Left renal cortex interstitium (tissue), 4 donors: ENCODE measurements at places on chromosomes 12 and 14. TPM values are rescaled to one million over a fixed set of nuclear protein-coding genes. Genes with fewer than 3 reads are reported as not detected.

- DNase-seq: no peak
Measured at GRCh38 chr14:91647856-91648255, 84.0 kb downstream of the CATSPERB start.

Gene KRT3
- polyA plus RNA-seq: not detected

DNA sequence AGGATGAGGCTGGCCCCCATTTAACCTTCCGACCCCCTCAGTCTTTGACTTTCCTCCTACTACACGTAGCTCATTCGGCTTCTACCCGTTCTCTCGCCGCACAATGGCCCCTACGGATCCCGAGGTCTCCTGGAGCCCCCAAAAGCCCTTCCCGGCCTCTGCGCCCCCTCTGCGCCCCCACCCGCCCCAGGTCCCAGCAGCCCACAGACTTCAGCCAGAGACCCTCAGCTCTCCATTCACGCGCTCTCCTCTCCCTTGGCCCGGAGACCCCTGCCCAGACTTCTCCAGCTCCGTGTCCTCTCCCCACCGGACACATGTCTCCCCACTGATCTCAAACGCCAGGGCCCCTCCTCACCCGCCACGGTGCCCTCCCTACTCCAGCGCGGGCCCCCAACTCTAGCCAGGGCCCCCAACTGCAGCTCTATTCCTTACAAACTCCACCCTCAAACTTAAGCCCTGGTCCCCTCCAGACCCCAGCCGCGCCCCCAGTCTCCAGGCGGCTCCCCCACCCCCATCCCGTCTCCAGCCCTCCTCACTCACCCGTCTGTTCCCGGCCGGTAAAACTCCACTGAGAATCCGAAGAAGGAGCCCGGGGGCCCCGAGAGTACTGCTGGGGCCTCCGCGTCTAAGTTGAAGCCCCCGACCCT lies 502 bp downstream of the ITGA5 start:
- DNase-seq: no peak

Gene ADAMTS20
- polyA plus RNA-seq: 0.64 TPM

DNA sequence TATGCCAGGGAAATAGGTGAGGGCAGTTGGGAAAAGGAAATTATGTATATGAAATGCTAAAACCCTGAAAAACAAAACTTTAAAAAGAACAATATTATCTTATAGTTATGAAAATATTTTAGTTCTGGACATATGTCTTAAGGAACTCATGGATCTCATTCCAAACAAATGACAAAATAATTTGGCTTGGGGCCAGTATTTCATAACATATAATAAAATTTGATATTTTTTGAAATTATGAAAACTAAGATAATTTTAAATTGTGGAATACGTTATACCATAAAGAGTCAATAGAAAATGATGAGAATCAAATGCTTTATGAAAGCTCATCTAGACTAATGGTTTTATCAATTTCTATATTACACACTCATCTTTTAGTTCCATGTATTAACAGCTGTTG lies 173.8 kb upstream of the DCN start:
- no peak for DNase-seq
